ENCODE measurements at places on chromosomes 7 and 10.
A peak's percentile ranks its signal among the peaks of the same experiment; 100 is the strongest.

- peak; percentile 65 for DNase-seq
Measured at GRCh38 chr7:45921699-45922519, 837 bp upstream of the IGFBP3 start.

DNA sequence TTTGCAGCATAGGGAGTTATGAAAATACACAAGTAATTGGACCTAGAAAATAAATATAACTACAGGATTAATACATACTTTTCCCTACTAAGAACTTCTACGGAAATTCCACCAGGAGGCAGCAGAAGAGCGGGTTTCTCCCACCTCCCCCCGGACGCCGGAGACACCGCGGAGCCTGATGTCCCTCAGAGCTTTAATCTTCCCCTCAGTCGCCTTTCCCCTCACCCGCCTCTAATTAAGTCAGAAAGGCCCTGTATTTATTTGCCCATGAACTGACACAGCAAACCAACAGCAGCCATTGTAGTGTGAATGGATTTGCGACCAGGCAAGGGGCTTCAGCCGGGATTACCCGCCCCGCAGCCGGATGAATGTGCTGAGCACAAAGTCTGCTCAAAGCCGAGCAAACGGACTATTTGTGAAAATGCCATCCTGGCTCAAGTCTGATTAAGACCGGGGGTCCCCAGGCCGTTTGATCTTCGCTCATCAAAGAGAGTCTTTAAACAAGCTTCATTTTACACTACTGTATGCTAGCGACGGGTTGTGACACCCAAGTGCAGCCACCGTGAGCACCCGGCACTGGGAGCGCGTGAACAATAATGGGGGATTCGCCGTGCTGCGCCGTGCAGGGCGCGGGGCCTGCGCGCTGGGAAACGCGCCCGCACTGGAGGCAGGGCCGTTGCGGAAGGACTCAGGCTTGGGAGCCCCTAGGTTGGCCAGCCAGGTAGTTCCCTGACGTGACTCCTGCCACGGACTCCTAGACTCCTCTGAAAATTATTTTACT lies 5.6 kb upstream of the DKK1 start:
- DNase-seq = peak; percentile 75

- DNase-seq = no peak
Measured at GRCh38 chr10:109993551-109994330, 14.0 kb upstream of the ADD3 start.

- DNase-seq = no peak
Measured at GRCh38 chr10:124016804-124017375, 76.5 kb downstream of the CHST15 start.

GRCh38 chr7:19249281-19249680 lies 104.1 kb upstream of the FERD3L start:
- DNase-seq = no peak

GRCh38 chr7:28605427-28606085 lies 193.2 kb downstream of the CREB5 start:
- DNase-seq = no peak

DNA sequence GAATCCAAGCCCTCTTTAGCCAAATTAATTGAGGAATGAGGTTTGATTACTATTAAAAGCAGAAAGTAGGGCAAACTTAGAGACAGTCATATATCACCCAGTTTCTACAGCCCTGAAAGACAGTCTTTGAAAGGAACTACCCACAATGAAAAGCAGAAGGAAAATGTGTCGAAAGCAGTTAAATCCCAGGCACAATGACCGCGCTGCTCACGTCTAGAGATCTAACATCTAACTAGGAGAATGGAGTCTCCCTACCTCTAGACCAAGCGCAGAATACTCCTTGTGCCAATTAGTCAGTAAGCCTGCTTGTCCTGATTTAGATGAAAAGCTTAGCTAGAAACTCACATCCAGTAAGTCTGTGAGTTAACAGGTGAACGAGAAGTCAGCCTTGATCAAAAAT lies 350.0 kb downstream of the FGFR2 start:
- no peak for DNase-seq

GRCh38 chr10:75468612-75469005 lies 37.2 kb downstream of the LRMDA start:
- DNase-seq = no peak

DNA sequence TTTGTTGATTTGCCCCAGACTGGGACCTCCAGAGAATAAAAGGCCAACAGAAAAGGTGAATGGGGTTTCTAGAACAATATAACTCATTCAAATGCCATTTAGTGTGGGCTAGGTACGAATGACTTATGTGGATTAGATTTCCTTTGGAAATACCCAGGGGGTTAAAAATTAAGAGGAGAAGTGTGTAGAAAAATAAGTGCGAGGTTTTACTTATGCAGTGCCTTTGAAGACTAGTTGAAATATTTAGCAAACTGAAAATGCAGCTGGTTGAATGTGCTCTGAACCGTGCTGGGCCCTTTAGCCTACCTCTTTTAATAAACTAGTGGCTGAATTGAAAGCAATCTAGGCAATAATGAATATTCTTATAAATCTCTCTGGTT lies 180.6 kb downstream of the LRMDA start:
- DNase-seq = no peak

- DNase-seq = no peak
Measured at GRCh38 chr7:132805766-132806165, 229.5 kb upstream of the PLXNA4 start.

- no peak for DNase-seq
Measured at GRCh38 chr7:139946533-139946932, 116.2 kb downstream of the PARP12 start.

- no peak for DNase-seq
Measured at GRCh38 chr7:1662101-1662500, 8.0 kb upstream of the ELFN1 start.

- DNase-seq = no peak
Measured at GRCh38 chr10:24680647-24681524, 42.8 kb downstream of the ARHGAP21 start.

- no peak for DNase-seq
Measured at GRCh38 chr10:29026802-29027580, 261.9 kb upstream of the LYZL1 start.

GRCh38 chr7:45036317-45036716 lies 36.3 kb downstream of the CCM2 start:
- DNase-seq = no peak

DNA sequence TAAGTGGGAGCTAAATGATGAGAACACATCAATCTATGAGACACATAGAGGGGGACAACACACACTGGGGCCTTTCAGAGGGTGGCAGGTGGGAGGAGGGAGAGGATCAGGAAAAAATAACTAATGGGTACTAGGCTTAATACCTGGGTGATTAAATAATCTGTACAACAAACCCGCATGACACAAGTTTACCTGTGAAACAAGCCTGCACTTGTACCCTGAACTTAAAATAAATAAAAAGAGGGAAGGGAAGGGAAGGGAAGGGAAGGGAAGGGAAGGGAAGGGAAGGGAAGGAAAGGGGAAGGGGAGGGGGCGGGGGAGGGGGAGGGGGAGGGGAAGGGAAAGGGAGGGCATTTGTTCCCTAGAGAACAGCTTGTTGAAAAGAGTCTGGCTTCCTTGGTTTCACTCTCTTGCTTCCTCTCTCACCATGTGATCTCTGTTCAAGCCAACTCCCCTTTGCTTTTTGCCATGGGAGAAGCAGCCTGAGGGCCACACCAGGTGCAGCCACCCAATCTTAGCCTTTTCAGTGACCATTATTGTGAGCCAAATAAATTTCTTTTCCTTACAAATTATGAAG lies 57.7 kb downstream of the FAM13C start:
- no peak for DNase-seq

GRCh38 chr7:111835066-111835465 lies 272.8 kb upstream of the IMMP2L start:
- peak; percentile 36 for DNase-seq

- no peak for DNase-seq
Measured at GRCh38 chr10:129882291-129883010, 81.6 kb downstream of the EBF3 start.

GRCh38 chr7:114112806-114113205 lies 194.0 kb upstream of the PPP1R3A start:
- DNase-seq = no peak

GRCh38 chr7:100822236-100823139 lies 4.8 kb downstream of the EPHB4 start:
- no peak for DNase-seq

DNA sequence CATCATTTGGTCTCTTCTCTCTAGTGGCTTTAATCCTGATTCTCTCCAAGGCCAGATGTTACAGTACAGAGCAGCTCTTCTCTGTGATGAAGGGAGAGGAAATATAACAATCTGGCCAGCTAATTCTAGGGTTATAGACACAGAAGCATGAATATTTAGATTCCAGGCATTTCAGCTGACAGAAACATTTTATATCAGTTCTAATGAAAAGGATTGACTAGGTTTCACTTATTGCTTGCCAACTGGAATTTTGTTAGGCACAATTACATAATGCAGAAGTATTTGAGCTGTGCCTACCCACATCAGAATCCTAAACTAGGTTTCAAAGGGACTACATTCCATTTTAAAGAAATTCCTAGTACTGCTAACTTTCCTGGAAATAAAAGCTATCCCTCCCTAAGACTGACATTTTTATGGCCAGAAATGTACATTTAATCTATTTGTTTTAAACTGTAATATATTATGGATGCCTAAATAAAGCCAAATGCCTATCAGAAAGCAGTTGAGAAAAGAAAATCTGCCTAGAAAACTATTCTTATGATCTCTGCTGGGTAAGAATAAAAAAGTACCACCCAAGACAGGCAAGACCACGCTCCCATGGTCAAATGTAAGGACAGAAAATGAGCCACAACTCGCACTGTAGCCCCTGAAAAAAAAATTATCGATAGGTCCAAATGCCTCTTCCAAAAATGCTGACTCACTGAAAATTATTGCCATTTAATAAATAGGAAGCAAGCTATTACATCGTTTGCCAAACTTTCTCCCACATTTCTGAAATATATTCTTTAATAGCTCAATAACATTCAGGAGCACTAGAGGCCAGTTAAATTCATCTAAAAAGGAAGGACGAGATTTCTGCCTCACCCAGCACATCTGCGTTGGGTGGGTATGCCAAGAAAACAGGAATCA lies 498.1 kb downstream of the KCNMA1 start:
- DNase-seq = no peak

- no peak for DNase-seq
Measured at GRCh38 chr7:139572071-139572470, 48.6 kb downstream of the CLEC2L start.

DNA sequence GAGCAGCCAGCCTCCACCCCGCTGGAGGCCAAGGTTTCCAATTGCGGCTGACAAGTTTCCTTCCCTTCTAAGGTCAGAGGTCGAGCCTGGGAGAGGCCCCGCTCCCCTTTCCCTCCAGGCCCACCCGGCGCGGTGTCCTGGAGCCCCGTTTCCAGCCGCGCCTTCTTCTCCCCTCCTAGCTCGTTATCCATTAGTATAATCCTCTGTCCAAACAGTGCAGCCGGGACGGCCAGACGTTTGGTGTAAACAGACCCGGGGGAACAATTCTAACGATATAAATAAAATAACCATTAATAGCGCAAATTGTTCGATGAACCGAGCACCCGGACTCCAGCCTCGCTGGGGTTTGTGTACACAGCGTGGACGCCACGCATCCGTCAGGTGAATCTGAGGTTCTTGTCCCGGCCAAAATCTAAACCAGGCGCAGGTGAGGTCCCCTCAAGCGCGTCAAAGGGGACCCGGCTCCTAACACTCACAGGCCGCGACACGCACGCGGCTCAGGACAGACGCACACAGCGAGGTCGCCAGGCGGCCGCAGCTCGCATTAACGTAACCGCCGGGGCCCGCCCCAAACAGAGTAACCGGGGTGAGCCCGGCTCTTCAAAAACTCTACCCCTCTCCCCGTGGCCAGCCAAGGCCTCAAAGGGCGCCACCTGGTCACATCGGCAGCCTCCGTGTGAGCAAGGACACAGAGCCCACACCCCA lies 10.8 kb upstream of the NKX2-3 start:
- DNase-seq = no peak

GRCh38 chr7:92547579-92547978 lies 19.0 kb downstream of the RBM48 start:
- DNase-seq = no peak

DNA sequence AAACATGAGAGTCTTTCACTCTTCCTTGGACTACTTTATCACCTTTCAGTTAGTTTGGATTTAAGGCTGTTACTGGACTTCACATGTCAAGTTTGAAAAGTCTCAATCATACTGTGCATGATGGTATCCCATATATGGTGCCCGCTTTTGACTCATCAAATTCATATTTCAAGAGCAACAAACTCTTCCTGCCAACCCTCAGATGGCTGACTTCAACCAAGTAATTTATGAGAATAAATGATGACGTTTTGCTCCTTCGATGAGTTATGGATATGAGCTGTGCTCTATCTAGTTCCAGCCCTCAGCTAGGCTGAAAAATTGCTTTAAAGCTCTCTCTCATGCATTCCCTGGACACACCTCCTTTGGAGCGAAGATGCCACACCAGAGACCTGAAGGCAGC lies 110.3 kb upstream of the RSU1 start:
- DNase-seq = no peak

DNA sequence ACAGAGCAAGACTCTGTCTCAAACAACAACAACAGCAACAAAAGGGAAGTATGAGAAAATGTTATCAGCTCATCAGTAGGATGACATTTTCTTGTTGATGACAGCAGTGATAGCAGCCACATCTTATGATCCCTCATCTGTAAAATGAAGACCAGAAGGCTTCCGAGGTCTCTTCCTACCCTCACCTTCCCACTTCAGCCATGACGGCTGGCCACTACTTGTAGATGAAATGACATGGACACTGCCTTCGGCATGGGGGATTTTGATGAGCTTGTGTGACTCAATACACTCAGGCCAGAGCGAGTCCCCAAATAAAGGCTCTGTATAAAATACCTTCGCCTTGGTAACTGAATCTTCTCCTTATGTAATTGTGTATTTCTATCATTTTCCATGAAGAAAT lies 6.7 kb downstream of the ECHDC3 start:
- no peak for DNase-seq

GRCh38 chr7:43535031-43535451 lies 47.9 kb upstream of the STK17A start:
- no peak for DNase-seq

DNA sequence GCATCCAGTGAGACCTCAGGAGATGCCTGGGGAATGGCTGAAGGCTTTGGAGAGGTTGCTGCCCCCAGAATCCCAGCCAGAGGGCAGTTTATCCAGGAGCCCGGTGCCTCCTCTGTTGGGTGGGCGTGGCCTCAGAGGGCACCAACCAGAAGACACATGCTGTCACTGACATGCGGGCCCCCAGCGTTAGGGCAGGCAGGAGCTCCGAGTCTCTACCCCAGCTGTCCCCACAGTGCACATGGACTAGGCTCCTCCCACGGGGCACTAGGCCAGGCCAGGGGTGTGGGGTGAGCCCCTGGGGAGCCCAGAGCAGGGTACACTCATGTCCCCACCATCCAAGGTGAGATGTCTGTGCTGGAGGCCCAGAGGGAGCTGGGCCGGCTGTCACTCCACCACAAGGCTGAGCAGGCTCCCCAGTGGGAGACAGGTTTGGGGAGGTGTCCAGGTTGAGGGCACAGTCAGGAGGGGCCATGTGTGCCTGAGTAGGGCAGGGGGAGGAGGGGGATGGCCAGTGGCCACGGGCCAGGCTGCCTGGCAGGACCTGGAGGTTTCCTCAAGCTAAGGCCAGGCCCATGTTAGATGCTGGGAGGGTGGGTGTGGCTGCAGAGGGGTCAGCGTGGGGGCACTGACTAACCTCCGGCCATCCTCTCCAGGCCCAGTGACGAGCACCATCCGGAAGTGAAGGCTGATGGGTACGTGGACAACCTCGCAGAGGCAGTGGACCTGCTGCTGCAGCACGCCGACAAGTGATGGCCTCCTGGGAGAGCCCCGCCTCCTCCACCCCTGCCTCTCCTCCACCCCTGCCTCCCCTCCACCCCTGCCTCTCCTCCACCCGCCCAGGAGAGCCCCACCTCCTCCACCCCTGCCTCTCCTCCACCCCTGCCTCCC lies 131.3 kb downstream of the FAM53B start:
- DNase-seq = peak; percentile 76

Data from hepatic stellate cell (primary cell).